ENCODE measurements at places on chromosomes 16 and 17. TPM values are rescaled to one million over a fixed set of nuclear protein-coding genes. Genes with fewer than 3 reads are reported as not detected.

DNA sequence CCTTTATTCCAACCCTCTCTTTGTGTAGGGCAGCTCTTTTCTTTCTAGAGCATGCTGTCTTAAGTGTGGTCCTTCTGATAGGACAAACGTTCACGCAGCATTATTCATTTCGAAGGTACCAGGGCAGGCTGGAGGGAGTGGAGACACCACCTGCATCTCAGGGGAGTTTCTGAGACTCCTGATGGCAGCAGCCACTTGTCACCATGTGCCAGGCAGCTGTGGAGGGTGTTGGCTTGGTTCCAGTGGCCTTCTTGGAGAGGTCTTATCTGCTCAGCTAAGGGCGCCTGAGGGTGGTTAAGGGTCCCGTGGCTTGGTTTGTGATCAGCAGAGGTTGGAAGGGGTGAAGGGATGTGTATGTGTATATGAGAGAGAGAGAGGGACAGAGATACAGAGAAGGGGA lies 257.1 kb upstream of the EEF2KMT start:
- no peak for DNase-seq

DNA sequence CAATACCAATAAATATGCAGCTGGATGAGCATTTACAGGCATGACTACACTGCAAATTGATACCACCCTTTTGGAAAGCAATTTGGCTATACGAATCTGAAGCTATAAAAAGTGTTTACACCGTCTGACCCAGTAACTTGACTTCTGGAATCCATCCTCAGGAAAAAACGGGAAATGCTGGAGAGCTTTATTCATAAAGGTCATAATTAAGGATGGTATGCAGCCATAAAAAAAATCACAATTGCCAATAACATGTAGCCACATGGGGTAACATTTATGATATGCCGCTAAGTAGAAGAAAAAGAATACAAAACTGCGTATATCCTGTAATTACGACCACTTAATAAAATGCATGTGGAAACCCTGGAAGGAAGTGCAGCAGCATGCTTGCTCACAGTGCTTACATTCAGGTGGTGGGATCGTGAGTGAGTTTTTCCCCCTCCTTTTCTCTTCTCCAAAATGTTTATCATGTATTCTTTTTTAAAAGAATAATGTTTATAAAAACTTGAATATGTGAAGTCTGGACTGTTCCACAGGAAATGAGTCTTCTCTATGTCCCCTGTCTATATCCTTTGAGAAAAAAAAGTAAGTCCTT lies 34.2 kb downstream of the COPRS start:
- no peak for DNase-seq

DNA sequence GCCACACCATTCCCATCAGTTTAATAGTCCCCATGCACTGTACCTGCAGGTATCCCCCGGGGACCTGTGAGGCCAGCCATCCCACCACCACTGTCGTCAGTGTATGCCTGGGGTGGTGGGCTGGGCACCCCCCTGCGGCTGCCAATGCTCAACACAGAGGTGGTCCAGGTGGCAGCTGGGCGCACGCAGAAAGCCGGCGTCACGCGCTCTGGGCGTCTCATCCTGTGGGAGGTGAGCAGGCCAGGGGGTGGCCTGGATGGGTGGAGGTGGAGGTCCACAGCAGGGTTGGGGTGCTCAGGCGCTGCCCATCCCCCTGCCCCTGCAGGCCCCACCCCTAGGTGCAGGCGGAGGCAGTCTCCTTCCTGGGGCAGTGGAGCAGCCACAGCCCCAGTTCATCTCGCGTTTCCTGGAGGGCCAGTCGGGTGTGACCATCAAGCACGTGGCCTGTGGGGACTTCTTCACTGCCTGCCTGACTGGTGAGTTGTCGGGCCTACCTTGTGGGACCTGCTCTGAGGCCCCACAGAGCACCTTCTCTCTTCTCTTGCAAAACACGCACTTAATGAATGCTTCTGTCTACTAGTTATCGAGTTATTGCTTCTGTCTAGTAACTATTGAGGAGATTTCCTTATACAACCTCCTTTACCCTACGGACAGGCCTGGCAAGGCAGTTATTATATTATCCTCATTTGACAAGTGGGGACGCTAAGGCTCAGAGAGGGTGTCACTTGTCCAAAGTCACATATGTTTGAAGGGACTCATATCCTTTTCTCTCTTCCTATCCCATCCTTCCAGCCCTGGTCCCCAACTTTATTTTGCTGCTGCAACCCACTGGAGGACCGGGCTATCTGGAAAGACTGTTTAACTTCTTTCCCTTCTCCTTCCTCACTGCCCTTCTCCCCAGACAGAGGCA lies 5.8 kb upstream of the TRAF4 start:
- DNase-seq: no peak

- peak; percentile 4 for DNase-seq
Measured at GRCh38 chr16:14132696-14133048, 61.6 kb downstream of the MRTFB start.

DNA sequence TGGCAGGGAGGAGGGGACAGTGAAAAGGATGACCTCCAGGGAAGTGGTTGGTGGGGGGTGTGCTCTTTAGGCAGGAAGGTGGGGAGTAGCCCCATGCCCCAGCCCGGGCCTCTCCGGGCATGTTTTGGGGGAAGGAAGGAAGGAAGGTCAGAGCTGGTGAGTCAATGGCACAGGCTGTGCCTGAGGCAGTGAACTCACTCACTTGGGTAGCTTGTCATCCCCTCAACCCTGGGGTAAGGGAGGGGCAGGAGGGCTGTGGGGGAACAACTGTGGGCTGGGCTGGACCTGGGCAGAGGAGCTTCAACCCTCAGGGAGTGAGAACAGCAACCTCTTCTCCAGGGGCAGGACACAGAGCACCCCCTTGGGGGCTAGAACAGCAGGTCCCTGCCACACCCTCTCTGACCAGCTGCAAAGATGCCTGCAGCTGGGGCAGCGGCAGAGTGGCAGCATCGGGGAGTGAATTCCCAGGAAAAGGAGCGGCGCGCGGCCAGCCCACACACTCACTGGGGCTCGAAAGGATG lies 6.3 kb downstream of the CSF3 start:
- no peak for DNase-seq

GRCh38 chr17:33494151-33494550 lies 201.1 kb upstream of the ASIC2 start:
- no peak for DNase-seq

- no peak for DNase-seq
Measured at GRCh38 chr16:82755570-82756282, 129.0 kb downstream of the CDH13 start.

DNA sequence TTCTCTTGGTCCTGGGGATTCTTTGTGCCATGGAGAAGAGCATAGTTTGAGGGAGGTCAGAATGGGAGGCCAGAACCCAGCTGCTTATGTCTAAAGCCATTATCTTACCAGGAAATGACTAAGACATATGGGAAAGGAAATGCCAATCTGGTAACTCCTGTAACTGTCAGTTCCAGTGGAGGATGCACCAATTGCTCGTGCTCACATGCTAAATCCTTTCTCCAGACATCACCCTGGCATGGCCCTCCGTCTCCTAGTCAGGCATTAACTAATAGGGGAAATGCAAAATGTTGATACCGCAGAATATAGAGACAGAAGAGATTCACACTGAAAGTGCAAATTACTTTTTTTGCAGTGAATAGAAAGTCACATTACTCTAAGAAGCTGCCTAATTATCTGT lies 255.6 kb upstream of the HSBP1 start:
- no peak for DNase-seq

DNA sequence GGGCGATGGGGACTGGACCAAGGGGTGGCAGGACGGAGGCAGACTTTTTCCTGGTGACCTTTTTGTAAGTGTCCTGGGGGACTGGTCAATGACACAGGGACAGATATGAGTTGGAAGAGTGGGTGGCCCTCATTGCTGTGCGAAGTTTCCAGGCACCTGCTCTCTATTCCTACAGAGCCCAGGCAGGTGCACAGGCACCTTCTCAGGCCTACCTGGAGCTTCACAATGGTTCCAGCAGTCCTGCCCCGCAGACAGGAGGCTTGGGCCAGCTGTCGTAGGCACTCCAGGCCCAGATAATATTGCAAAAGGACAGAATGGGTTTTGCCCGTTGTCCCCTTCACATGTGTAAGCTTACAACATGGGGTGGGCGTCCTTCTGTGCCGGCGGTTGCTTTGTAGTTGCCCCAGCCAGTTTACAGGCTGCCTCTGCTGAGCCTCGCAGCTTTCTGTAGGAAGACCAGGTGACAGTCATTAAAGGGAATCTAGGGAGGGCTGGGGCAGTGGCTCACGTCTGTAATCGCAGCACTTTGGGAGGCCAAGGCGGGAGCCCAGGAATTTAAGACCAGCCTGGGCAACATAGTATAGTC lies 84.3 kb downstream of the ARHGAP23 start:
- DNase-seq: no peak

GRCh38 chr17:65678546-65678945 lies 117.1 kb upstream of the AXIN2 start:
- no peak for DNase-seq

- no peak for DNase-seq
Measured at GRCh38 chr17:79201536-79202227, 127.1 kb downstream of the ENGASE start.

DNA sequence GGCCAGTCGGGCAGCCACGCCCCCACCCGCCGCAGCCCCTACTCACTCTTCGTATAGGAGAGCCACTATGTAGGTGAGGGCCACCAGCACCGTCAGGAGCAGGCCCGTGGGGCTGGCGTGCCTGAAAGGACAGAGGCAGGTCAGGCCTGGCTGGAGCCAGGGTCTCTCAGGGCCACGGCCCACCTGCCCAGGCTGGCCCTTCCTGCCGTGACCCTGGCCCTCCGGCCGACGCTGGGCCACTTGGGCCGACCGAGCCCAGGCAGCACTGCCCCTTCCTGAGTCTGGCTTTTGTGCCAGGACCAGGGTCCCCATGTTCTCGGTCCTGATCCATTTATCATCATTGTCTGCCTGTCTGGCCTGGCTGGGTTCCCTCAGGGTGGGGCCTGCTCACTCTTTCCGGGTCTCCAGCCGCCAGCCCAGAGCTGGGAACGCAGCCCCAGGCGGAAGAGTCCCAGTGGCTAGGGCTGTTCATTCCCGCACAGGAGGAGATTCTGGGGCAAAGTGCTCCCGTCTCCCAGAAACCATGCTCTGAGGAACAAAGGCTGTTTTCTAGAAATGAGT lies 10.1 kb upstream of the RASD1 start:
- DNase-seq: no peak

- no peak for DNase-seq
Measured at GRCh38 chr16:71635632-71636031, 9.6 kb downstream of the MARVELD3 start.

GRCh38 chr17:58273453-58274104 lies 7.2 kb downstream of the MPO start:
- DNase-seq: no peak

- peak; percentile 82 for DNase-seq
Measured at GRCh38 chr16:17364319-17365210, 106.2 kb downstream of the XYLT1 start.

DNA sequence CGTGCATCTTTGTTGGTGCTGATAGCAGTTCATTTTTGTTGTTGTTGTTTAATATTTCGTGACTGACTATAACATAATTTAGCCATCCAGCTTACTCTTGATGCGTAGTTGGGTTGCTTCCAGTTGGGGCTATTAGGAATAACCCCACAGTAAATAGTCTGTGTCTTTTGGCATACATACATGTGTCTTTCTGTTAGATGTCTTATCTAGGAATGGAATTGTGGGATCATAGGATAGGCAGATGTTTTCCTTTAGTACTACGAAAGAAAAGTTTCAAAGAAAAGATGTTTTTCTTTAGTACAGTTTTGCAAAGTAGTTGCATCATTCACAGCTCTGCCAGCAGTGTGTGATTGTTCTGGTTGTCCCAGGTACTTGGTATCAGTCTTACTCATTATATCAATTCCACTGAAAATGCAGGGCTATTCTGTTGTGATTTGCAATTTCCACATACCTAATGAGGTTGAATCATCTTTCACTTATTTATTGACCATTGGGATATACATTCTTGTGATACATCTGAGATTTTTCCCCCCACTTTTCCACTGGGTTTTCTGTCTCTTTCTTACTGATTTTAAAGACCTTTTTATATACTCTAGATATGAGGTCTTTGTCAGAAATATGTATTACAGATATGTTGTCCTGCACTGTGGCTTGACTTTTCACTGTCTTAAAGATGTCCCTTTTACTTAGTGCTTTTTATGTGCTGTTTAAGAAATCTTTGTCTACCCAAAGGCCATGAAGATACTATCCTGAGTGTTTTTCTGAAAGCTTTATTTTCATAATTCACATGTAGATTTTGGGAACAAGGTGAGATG lies 173.3 kb downstream of the MRTFB start:
- no peak for DNase-seq

DNA sequence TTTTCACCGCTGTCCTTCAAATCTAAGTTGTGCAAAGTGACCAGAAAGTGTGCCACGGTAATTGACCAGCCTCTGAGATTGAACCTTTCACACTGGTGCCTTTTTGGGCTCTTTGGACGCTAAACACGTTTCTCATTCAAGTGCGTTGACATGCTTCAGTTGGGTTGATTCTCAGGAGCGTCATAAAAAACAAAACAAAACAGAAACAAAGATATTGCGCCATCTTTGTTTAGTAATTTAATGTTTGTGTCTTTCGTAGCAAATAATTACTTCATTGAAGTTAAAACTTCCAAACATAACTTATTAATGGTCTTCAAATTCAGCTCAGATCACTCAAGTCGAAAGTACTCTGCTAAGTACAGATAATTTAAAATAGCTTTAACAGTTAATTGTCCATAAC lies 80.2 kb downstream of the OR1D5 start:
- no peak for DNase-seq

The ABCC6 gene
- polyA plus RNA-seq: 3.7 TPM

The ANKRD11 gene
- polyA plus RNA-seq: 48.1 TPM

The ZSCAN10 gene
- polyA plus RNA-seq: not detected

The PRSS21 gene
- polyA plus RNA-seq: 0.17 TPM

The AARSD1 gene
- polyA plus RNA-seq: 39.7 TPM

The TEKT5 gene
- polyA plus RNA-seq: 0.15 TPM

The GPR179 gene
- not detected for polyA plus RNA-seq

The CHRNE gene
- 0.19 TPM for polyA plus RNA-seq

The SLC16A6 gene
- polyA plus RNA-seq: 1.2 TPM

The KRT17 gene
- 4.9 TPM for polyA plus RNA-seq

The CDRT15L2 gene
- polyA plus RNA-seq: not detected

The CCL8 gene
- polyA plus RNA-seq: not detected
